Right lung (tissue), 10 donors: ENCODE measurements at places on chromosomes 1 and 21.

- no peak for DNase-seq
Measured at GRCh38 chr1:211660718-211661222, 14.7 kb downstream of the NEK2 start.

- DNase-seq = peak; percentile 15
Measured at GRCh38 chr1:3978990-3979325, 78.9 kb upstream of the C1orf174 start.

GRCh38 chr1:115679141-115679611 is 37.4 kb downstream of the VANGL1 start:
- no peak for DNase-seq

DNA sequence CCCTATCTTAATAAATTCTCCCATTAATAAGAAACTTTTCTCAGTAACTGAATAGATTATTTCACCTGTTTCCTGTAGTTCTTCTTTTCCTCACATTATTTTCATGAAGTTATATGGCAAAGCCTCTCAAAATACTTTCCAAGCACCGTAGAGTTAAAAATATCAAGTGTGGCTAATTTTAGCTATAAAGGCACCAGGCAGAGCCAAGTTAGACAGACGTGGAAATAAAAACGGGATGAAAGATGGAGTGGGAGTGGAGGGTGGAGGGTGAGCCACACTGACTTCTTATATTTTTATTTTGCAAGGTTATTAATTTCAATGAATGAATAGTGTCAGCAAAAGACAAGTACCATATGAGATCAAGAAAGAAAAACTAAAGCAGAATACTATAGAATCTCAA is 71.7 kb downstream of the ENAH start:
- DNase-seq = no peak

DNA sequence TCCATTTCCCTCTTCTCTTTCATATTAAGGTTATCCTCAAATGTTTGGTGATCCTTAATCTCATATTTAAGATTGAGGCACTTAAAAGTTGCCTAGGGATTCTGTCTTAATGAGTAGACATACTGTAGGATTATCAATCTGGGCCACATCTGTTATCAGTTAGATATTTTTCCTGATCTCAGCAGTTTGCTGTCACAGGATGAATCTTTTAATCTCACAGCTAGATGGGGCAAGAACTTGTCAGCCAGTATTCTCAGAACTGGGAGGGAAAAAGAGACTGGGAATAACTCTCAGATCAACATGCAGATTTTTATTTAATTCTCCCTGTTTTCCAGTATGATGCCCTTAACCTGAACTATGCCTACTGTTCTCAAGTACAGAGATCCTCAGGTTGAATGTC is 14.0 kb downstream of the ZNF644 start:
- DNase-seq = no peak

DNA sequence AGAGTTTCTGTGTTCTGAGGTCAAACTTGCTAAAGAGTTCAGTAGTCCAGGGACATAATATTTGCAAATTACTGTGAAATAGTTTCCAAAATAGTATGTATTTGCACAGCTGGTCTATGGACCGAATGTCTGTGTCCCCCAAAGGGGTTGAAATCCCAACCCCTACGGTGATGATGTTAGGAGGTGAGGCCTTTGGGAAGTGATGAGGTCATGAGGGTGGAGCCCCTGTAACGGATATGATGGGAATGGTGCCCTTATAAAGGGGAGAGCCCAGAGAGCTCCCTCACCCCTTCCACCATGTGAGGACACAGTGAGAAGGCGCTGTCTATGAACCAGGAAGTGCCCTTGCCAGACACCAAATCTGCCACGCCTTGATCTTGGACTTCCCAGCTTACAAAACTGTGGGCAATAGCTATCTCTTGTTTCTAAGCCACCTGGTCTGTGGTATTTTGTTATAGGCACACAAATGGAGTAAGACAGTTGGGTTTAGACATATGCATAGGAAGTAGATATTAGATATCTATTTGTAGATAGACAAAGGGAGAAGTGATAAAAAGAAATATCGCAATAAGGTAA is 21.7 kb downstream of the RNF187 start:
- no peak for DNase-seq

DNA sequence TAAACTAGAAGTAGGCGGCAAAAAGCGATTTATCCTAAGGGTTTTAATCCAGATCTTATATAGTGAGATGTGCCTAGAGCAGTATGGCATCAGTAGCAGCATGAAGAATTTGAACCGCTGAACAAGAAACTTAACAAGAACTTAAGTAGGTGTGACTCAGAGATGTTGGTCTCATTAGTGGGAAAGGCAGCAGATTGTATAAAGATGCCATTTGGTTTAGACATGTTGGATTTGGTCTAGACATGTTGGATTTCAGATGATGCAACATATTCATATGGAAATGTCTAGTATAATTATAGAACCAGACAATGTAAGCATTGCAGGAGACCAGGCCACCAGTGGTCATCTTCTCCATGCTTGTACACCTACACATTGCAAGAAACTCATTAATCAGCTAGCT is 42.1 kb upstream of the ZP4 start:
- no peak for DNase-seq

- DNase-seq = no peak
Measured at GRCh38 chr1:183571678-183572268, 18.5 kb downstream of the NCF2 start.

- no peak for DNase-seq
Measured at GRCh38 chr1:154960446-154961136, 991 bp downstream of the PYGO2 start.

GRCh38 chr1:244171241-244171985 is 120.3 kb downstream of the ZBTB18 start:
- no peak for DNase-seq

GRCh38 chr1:231781892-231782291 is 155.3 kb downstream of the DISC1 start:
- DNase-seq = no peak
